Stimulated activated CD8-positive, alpha-beta memory T cell treated with anti-CD3 and anti-CD28 coated beads, Interleukin-7, amount 100 ng/mL, for 24 hours (primary cell): ENCODE measurements at places on chromosomes 1 and 21.

DNA sequence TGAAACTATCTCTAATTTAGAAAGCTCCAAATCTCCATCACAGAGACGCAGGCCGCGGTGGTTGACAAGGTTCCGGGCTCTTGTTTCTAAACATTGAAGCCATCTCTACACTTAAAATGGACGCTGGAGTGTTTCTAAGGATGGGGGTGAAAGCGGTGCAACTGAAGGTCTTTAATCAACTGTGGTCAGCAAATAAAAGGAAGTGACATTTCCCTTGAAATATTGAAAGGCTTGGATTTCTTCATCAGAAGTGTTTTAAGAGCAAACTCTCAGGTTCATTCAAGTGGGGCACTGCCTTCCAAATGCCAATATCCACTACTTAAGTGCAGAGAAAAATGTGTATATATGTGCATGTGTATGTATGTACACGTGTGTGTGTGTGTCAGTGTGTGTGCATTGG is 117.3 kb downstream of the KAZN start:
- DNase-seq: no peak

GRCh38 chr1:25922056-25922970 is 16.1 kb upstream of the STMN1 start:
- no peak for DNase-seq

DNA sequence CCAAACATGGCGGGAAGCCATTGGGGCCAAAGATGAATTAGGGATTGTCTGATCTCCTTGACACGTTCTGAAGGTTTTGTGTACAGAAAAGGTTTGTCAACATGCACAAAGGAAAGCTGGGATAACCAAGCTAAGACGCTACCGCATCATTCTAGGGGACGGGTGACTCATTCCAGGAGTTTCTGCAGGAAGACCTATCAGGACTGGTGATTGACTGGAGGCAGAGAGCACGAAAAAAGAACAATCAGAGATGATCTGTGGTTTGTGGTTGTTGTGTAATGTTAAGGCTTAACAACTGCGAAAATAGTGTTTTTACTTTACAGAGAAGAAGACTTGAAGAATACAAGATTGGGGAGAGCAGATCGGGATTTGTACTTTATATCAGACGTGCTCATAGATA is 22.2 kb upstream of the ERG start:
- DNase-seq: no peak

DNA sequence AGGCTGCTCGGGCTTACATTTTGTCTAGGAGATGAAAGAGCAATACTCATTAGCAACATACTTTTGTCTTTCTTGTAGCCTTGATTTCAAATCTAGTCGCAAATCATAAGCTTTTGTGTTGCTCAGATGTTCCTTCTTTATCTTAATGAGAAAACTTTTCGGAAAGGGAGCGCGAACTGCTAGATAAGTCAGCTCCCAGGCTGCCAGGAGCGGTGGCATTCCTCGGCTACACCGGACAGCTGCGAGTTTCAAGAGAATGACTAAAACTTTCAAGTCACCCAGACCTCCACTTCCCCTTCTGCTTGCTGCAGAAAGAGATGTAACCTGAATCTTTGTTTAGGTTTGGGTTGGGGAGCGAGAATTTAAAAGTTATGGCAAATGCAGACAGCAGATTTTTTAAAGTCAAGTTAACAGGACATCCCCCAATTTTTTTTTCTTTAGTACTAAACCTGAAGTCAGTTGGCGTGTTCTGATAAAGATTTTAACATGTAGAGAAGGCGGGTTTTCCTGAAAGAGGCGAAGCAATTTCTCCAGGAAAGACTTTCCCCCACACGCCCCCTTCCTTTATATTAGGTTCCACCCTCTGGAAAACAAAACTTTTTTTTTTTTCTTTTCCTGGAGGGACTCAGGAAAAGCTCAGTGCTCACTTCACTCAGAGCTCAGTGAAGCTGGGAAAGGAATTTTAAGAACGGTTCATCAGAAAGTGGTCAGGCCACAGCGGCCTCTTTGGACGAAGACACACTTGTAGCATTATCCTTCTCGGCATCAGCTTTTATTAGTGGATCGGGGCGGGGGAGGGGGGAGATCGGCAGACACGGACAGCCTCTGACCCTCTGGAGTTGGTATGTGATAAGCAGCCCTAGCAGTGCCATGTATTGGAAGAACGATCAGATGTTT is at the start of gene LHX8:
TSS of gene LHX8 (plus strand) at position 639 of the 897 bp plus-strand sequence. CDS start 2,227 bp downstream, outside the sequence.
- DNase-seq: no peak

GRCh38 chr21:45295576-45296365 is 8.1 kb upstream of the POFUT2 start:
- DNase-seq: no peak

- no peak for DNase-seq
Observed at GRCh38 chr1:151416231-151416630, 16.9 kb downstream of the PSMB4 start.

DNA sequence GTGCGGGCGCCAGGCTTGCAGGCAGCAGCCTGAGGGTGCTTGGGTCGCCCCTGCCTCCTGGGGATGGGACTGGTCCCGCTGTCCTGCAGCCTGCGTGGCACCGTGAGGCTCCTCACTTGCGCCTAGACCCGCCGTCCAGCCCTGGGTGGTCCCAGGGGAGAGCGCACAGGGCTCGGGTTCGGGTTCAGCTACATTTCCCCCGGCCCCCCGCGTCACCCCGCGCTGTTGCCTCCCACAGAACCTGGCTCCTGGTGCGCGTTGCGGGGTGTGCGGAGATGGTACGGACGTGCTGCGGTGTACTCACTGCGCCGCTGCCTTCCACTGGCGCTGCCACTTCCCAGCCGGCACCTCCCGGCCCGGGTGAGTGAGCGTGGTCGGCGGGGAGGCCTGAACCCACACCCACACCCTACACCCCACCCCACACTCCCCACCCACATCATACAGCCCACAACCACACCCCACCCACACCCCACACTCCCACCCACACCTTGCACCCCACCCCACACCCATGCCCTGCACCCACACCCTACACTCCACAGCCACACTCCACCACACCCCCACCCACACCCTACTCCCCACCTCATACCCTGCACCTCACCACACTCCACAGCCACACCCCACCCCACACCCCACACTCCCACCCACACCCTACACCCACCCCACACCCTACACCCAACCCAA is 6.2 kb upstream of the PFKL start:
- DNase-seq: no peak

- no peak for DNase-seq
Observed at GRCh38 chr1:28905921-28906666, 8.3 kb upstream of the EPB41 start.
